SW 1271 (cell line): ENCODE measurements at places on chromosomes 5 and 9.

- no peak for DNase-seq
These were observed 161.9 kb upstream of the ACOT12 start for GRCh38 chr5:81555865-81556264.

GRCh38 chr5:125607018-125607417 lies 816.2 kb upstream of the GRAMD2B start:
- DNase-seq, result no peak

- DNase-seq, result no peak
These were observed 219.9 kb upstream of the BRINP1 start for GRCh38 chr9:119588874-119589744.

DNA sequence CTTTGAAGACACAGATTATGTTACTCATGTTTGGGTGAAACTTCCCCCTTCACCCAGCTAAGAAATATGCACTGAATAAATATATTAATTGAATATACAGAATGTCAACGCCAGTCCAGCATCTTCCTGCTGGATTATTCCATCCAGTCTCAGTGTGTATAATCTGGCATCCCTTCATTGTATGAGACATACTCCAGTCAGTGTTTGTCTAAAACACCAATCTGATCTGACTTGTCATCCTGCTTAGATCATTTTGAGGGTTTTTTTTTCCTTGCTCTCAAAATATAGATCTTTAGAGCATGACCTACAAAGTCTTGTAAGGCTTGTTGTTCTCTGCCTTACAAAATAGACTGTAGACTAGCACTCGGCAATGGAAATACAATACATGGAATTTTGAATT lies 195.1 kb downstream of the SMARCA2 start:
- no peak for DNase-seq

DNA sequence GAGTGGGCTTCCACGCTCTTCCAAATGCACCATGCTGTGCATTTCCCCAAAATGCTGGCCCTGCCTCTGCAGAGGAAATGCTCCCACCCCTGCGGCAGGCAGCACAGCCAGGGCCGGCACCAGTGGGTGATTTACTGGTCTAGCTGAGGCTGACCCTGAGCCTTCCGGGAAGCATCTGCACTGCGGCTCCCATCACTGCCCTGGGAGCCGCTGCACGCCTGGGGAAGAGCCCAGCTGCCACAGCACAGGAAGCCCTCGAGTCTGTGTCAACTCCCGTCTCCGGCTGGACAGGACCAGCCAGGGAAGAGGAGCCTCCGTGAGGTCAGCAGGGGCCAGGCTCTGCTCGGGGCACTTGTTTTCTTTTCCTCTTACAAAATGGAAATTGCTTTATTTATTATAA lies 25.1 kb upstream of the EEIG1 start:
- DNase-seq, result no peak
